ENCODE measurements at places on chromosomes 2 and 18.
A peak's percentile ranks its signal among the peaks of the same experiment; 100 is the strongest.

- no peak for DNase-seq
Observed at GRCh38 chr2:232418466-232419244, 12.0 kb downstream of the ALPG start.

- DNase-seq = no peak
Observed at GRCh38 chr2:104641786-104642185, 212.1 kb upstream of the POU3F3 start.

GRCh38 chr2:98716786-98717185 is 14.1 kb downstream of the MGAT4A start:
- DNase-seq = no peak

DNA sequence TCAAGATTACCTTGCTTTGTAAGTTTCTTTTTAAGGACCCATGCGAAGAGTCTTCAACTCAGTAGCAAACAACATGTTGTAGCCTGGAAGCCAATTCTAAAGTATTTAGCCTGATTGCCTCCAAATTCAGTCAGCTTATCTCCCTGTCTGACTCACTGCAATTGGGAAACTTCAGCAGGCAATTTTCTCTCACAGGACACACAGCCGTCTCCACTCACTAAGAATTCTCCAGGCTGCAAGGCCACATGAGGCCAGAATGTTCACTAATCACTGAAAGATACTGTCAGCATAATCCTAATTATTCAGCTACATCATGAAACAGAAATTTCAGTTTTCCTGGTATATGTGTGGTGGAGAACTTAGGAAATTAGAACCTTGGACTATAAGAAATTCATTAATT is 78.1 kb upstream of the PDE1A start:
- peak; percentile 41 for DNase-seq

DNA sequence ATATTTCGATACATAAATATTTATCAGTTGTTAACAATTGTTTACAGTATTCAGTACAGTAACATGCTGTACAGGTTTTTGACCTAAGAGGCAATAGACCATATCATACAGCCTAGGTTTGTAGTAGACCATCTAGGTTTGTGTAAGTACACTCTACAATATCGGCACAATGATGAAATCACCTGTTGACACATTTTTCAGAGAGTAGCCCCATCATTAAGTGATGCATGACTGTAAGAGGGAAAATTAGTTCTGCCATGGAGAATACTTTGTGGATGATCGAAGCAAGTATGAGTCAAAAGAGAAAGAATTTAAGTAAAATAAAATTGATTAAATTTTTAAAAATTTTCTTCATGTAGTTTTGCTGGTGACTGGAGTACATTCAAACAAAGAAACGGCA is 32.6 kb downstream of the VIT start:
- no peak for DNase-seq

GRCh38 chr2:76642129-76642528 is 880.0 kb downstream of the LRRTM4 start:
- DNase-seq = no peak
